Nasal cavity respiratory epithelium epithelial cell of viscerocranial mucosa (primary cell): ENCODE measurements at places on chromosomes 2 and 18. TPM values are rescaled to one million over a fixed set of nuclear protein-coding genes. Genes with fewer than 3 reads are reported as not detected.

Gene GPR75
- total RNA-seq: 1.0 and 2.6 TPM in 2 replicates

Gene SLC30A3
- not detected in 2 replicates for total RNA-seq

Gene SLC19A3
- total RNA-seq: under 0.01 and 0.36 TPM in 2 replicates

Gene PRKAG3
- not detected in 2 replicates for total RNA-seq

Gene ADD2
- under 0.01 TPM in 1 of 2 replicates, not detected in the other for total RNA-seq

Gene RAB27B
- 31.8 and 45.6 TPM in 2 replicates for total RNA-seq

Gene RBM44
- 0.28 and 0.34 TPM in 2 replicates for total RNA-seq

Gene RFTN2
- total RNA-seq: 0.14 TPM in 1 of 2 replicates, not detected in the other

Gene ASPRV1
- 0.21 and 0.34 TPM in 2 replicates for total RNA-seq

Gene GAL3ST2
- 0.36 TPM in 1 of 2 replicates, not detected in the other for total RNA-seq

Gene AKAIN1
- not detected in 2 replicates for total RNA-seq

Gene RAB6C
- total RNA-seq: under 0.01 TPM in 2 replicates

Gene GPAT2
- total RNA-seq: under 0.01 and 0.07 TPM in 2 replicates

Gene FAM117B
- 4.8 and 11.9 TPM in 2 replicates for total RNA-seq

Gene ANKRD29
- total RNA-seq: 8.9 and 23.4 TPM in 2 replicates

Gene ITGB6
- 25.6 and 414 TPM in 2 replicates for total RNA-seq

Gene ZSWIM2
- not detected in 2 replicates for total RNA-seq

Gene CFC1
- total RNA-seq: not detected in 2 replicates

Gene RUFY4
- total RNA-seq: not detected in 2 replicates

Gene SPP2
- total RNA-seq: not detected in 2 replicates

Gene ABCG5
- total RNA-seq: not detected in 2 replicates

Gene PSMD14
- total RNA-seq: 116 and 126 TPM in 2 replicates

Gene ZNF385B
- total RNA-seq: 0.34 TPM in 1 of 2 replicates, not detected in the other

Gene ZNF638
- total RNA-seq: 107 and 128 TPM in 2 replicates

Gene DSC1
- total RNA-seq: 0.36 and 0.68 TPM in 2 replicates

Gene C2orf81
- total RNA-seq: under 0.01 and 0.85 TPM in 2 replicates
